Activated naive CD4-positive, alpha-beta T cell treated with anti-CD3 and anti-CD28 coated beads for 36 hours (primary cell): ENCODE measurements at places on chromosomes 1 and 21.

DNA sequence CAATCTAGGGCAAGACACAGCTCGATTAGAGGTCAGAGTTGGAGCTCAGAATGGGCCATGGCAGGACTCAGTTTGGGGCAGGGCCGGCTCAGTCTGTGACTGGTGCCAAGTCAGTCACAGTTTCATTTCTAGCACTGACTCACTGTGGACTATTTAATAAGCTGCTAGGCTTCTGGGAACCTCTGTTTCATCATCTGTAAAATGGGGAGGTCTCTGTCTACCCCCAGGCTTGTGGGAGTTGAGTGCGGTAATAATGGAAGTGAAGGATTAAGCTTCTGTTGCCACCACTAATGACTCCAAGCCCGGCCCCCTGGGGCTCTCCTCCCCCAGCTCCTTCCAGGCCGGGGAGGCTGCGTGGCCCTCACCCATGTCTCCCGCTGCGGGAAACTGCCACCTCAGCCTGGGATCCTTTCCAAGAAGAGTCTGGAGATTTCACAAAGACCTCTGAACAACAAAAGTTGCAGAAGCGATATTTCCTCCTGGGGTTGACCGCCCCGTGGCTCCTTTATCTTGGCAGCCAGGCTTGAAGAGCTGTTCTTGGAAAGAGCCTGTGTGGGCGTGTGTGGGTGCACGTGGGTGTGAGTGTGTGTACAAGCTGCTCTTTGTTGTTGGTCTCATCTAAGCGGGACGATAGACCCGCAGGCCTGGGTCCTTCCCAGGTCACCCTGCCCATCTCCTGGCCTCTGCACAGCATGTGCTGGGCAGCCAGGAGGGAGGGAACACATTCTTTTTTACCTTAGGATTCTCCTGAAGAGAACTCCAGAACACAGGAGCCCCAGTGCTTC lies 29.1 kb downstream of the KNCN start:
- peak; percentile 59 for DNase-seq

- DNase-seq, result no peak
Measured at GRCh38 chr1:208455821-208456220, 211.6 kb upstream of the PLXNA2 start.

DNA sequence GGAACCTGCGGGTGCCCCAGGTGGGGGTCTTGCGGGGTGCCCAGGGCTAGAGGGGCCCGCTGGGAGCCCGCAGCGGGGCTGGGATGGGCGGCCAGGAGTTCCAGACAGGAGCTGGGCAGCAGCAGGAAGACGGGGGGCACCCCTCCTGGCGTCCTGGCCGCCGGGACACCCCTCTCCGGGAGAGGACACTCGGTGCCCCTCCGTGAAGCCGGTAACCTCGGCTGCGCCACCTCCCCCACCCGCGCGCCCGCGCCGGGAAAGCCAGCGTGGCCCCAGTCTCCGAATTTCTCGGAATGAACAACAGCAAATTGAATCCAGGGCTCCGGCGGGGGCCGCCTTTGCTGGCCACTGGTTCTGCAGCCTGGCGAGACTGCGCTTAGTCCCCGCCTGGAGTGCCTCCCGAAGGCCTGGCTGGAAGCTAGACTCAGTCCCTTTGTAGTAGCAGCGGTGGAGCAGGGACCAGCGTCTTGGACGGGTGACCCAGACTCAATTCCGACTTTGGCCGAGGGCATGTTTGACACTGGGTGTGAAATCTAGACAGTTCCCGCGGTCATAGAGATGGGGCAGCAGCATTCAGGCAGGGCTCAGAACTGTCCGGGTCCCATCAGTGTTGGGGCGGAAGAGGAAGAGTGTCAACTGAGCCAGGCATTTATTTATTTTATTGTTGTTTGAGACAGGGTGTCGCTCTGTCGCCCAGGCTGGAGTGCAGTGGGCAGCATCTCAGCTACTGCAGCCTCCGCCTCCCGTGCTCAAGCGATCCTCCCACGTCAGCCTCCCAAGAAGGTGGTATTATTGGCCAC lies 773 bp downstream of the IFNGR2 start:
- peak; percentile 53 for DNase-seq

- no peak for DNase-seq
Measured at GRCh38 chr1:91583326-91583755, 82.7 kb downstream of the CDC7 start.

DNA sequence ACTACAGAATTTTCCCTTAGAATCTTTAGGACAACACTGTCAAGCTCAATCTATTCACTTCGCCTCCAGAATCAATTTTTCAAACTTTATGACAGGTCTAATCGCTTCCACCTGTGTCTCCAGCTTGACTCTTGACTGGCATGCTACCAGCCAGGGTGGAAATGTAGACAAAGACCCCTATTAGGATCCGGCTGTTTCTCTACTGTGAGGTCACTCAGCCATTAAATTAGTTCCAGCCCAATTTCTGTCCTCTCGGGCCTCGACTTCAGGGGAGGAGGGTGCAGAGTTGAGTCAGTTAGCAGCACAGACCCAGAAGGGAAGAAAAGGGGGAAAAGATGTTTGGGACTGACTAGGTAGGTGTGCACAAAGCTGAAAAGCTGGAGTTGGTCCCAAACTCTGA lies 78.5 kb downstream of the HLCS start:
- no peak for DNase-seq

GRCh38 chr1:23598424-23598823 lies 39.1 kb upstream of the ID3 start:
- DNase-seq, result no peak

DNA sequence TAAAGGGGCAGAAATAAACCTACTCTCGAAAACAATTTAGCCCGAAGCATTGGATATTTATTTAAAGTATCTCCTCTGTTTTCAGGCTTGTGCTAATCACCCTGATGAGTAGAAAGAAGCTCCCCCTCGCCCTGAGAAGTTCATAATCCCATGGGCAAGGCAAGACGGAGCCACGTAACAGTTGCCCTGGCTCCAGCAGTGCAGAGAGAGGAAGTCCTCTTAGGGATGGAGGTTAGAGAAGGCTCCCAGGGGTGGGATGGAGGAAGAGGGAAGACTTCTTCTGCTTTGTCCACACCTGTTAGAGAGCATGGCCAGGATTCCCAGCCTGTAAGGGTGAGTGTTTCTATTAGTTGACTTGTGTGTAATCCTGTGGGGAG lies 3.4 kb upstream of the GPR25 start:
- no peak for DNase-seq

DNA sequence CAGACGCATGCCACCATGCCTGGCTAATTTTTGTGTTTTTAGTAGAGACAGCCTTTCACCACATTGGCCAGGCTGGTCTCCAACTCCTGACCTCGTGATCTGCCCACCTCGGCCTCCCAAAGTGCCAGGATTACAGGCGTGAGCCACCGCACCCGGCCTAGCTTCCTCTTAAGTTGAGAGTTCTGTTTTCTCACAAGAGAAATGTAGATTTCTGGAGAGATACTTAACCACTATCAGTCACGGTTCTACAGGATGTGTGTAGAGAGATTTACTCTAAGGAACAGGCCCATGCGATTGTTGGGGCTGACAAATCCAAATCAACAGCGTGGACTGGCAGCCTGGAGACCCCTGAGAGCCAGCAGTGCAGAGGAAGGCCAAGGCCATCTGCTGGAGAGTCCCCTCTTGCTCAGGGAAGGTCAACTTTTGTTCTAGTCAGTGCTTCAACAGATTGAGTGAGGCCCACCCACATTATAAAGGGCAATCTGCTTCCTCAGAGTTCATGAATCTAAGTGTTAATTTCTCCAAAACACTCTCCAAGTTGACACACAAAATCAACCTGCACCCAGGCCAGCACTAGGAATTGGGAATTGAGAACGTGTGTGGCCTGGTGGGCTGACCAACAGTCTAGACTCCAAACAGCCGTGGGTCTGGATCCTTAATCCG lies 38.7 kb downstream of the CHAF1B start:
- DNase-seq, result no peak
